ENCODE measurements at places on chromosomes 3 and 15.

- peak; percentile 19 for DNase-seq
Measured at GRCh38 chr3:183968666-183969245, 48.9 kb downstream of the ABCC5 start.

- DNase-seq: no peak
Measured at GRCh38 chr3:127483902-127484591, 106.5 kb downstream of the TPRA1 start.

GRCh38 chr3:155502630-155503029 lies 209.1 kb upstream of the STRIT1 start:
- DNase-seq: no peak

- DNase-seq: no peak
Measured at GRCh38 chr15:59274126-59274970, 67.7 kb downstream of the LDHAL6B start.

GRCh38 chr3:164929642-164930041 lies 148.7 kb downstream of the SI start:
- DNase-seq: no peak

DNA sequence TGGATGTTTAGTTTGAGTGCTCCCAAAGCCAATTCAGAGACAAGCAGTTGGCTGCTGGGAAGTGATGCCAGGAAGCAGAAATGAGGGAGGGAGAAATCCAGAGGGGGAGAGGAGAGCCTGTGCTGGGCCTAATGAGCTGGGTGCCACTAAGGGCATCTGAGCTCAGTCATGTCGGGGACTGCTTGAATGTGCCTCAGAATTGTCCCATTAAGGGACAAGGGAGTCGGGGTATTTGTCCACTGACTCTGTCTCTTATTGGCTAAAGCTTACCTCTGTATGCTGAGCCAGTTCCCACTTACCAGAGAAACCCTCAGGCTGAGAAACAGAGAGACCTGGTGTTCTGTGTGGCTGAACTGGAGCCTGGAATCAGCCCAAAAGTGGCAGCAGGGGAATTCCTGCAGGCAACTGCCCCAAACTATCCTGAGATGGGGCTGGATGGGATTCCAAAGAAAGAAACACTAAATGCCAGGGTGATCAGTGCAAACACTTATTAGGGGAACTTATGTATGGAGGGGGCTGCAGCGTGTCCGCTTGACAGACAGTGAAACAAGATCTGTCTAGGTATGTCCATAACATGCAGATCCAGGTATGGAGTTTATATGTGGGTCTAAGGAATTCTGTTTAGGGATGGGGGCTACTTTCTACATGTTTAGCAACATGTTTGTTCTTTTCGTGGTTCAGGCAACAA lies 48.6 kb downstream of the NR1D2 start:
- no peak for DNase-seq

DNA sequence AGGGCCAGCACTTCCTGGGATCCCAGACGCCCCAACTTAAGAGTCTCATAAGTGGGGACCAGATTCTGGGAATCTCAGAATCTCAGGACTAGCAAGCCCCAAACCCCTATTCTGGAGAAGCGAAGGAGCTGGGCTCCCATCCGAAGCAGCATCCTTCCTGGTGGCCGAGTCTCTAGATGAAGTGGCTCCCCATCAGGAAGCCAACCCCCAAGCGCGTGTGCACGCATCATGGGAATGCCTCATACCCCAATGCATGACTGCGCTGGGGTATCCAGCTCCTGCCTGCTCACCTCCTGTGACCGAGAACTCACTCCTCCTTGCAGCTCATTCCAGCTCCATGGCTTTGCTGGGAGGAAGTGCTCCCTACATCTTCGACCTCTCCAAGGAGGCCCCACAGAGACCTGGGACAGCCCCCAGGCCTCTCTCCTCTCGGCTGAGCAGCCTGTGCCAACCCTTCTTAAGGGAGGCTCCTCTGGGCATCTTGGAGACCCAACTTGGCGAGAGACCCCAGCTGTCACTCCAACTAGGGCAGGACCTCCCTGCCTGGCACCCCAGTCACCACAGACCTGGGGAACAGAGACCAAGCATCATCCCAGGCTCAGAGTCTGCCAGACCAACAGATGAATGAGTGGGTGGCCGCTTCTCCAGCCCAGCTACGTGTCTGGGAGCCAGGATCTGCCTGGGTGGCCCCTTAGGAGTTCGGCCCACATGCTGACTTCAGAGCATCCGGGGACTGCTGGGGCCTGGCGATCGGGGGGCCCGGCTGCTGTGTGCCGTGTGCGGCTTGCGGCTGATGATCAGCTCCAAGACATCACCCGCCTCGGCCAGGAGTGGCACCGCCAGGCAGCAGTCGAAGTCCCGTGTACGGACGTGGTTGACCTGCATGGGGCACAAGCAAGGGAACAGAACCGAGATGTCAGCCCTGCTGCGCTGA lies 46.9 kb downstream of the GRIP2 start:
- DNase-seq: no peak

- DNase-seq: no peak
Measured at GRCh38 chr15:26628879-26629529, 143.9 kb downstream of the GABRB3 start.

GRCh38 chr3:16807391-16807790 lies 77.4 kb upstream of the PLCL2 start:
- peak; percentile 53 for DNase-seq

DNA sequence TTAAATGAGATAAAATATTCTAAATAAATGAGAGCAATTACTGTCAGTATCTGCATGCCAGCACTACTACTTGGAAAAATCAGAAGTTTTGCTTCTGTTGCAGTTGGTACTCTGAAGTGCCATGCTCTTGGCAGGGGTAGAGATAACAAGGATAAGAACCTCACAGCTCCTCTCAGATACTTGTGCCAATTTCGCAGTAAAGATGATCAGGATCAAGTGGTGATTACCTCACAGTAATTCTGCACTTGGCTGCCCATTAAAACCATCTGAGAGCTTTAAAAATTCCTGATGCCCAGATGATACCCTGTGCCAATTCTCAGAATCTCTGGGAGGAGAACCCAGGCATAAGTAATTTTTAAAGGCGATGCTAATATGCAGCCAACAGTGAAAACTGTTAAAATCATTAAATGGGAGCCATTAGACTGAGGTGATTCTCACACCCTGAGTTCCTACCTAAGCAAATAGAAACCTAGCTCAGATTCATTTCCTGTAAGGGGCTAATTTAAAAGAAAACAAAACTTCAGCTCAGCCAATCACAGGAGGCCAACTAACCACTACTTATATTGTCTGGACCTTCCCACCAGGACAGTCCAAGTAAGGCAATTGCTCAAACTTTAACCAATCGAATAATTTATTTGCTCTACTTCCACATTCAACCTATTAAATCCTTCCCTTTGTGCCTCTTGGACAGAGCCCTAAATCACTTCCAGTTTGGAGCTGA lies 171.2 kb downstream of the KCNMB2 start:
- DNase-seq: no peak

- DNase-seq: no peak
Measured at GRCh38 chr3:137852391-137852830, 88.3 kb downstream of the SOX14 start.

DNA sequence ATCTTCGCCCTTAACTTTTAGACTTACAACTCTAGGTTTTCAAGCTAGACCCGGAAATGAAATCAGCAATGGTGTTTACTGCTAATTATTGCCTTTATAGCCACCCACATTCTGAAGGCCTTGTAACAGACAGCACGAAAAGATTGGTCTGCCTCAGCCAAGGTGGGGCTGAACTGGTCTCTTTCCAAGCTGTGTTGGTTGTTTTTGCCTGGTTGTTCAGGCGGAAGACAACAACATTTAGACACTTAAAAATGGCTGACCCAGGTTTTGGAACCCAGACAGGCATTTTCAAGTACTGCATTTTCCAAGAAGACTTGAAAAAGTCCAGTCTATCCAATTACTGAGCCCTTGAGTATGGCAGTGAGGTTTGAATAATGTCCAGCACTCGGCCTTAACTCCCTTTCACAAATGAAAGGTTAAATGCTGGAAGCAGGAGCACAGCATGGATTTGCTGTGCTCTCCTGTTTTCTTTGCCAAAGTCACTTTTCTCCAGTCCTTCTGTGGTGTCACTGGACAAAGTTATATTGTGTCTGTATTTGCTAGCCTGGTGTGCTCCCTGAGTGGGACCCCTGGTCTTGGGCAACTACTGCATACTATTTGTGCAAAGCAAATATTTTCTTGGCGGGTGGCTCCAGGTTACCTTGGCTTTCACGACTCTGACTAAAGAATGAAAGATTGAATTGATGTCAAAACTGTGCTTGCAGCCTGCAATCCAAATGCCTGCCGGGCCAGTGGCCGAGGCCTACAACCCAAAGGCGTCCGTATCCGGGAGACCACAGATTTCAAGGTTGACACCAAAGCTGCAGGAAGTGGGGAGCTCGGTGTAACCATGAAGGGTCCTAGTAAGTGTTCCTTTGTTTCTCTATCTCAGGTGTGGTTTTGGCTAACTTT lies 93.5 kb downstream of the FLNB start:
- DNase-seq: no peak

DNA sequence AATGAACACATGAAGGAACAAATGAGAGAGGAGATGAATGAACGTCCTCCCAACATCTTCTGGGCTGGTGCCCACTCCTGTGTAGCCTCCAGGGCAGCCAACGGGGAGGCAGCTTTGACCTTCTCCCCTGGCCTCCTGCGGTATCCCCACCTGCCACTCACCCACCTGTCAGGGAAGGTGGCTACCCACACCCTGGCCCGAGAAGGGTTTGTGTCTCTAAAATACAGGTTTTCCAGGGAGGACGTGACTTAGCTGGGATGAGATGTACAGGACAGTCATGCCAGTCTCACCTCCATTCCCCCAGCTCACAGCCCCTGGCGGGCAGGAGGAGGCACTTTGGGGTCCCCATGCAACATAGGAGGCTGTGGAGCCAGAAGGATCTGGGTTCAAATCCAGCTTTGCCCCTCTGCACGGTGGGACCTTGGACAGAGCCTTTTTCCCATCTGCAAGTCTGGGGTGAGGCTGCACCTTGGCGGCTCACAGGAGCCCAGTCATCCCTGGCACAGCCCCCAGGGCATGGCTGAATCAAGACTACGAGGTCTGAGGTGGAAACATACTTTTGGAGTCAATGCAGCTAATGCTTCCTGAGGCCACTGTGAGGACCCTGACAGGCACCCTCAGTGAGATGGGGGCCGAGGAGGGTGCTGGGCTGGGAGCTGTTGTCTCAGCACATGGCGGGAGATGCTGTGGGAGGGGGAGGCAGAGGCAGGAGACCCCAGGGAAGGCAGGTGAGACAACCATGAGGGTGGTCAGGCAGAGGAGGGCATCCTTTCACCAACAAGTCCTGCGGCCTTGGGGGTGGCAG lies 11.1 kb upstream of the PLXND1 start:
- DNase-seq: no peak

- DNase-seq: no peak
Measured at GRCh38 chr3:65996589-65996988, 42.1 kb downstream of the MAGI1 start.
